Heart right ventricle (tissue), 16 donors: ENCODE measurements at places on chromosomes 3 and 15. TPM values are rescaled to one million over a fixed set of nuclear protein-coding genes. Genes with fewer than 3 reads are reported as not detected.
A peak's percentile ranks its signal among the peaks of the same experiment; 100 is the strongest.

DNA sequence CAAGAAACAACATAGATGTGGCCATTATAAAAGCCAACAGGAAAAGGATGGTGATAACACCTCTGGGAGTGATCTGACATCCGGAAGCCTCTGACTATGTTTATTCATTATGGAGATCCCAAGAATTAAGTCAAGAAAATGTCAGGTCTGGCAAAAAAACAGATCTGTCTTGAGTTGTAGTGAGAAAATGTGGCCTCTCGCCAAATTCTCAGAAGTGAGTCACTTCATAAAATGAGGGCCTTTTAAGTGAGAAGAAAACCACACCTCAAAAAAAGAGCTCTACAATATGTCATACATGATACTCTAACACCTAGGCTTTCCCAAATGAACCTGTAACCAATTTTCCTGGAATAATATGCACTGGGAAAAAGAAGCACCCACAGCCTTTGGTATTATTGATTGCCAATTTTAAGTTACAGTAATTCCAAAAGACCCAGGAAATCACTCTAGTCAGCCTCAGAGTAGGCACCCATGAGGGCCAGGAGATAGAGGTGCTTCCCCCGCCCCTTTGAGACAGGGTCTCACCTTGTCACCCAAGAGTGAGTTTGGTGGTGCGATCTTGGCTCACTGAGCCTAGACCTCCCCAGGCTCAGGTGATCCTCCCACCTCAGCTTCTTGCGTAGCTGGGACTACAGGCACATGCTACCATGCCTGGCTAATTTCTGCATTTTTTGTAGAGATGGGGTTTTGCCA is 38.0 kb downstream of the CCR3 start:
- H3K27me3 ChIP-seq = peaks cover 6% of the 10 kb centered on the region
- H3K27ac ChIP-seq = no peak overlapping the region
- no peak overlapping the region for H3K4me3 ChIP-seq
- DNase-seq = no peak

The TMEM45A gene
- polyA plus RNA-seq = 3.8 TPM

DNA sequence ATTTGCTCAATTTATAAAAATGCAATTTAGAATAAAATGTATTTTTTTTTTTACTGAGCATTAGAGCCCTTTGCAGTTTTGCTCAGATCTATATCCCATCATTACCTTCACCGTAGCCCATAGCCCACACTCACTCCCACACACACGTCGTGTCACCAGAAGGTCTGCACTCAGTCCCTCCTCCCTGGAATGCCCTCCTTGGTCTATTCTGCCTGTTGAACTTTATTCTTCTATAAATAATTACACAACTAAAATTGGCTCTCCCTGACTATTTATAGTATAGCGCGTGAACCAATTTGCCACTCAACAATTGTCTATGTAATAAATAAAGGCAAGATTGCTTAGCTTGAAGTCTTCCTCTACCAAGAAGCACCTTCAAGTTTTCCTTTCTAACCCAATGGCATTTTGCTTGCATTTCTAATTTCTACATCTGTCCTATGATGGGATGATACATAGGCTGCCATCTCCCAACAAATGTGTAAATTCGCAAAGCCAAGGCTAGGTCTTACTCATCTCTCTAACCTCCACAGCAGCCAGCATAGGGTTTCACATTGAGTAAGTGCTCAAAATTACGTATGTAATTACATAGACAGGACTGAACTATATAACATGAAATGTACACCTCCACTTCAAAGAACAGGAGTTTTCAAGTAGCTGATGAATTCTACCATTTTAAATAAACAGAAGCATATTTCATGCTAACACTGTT is 172.0 kb upstream of the HES1 start:
- DNase-seq = no peak
- no peaks in the 10 kb centered on the region for H3K4me1 ChIP-seq
- H3K27ac ChIP-seq = no peak overlapping the region
- H3K36me3 ChIP-seq = no peaks in the 10 kb centered on the region

The PLCH1 gene
- polyA plus RNA-seq = 1.2 TPM

GRCh38 chr3:142725357-142725739 is 1.5 kb downstream of the TRPC1 start:
- DNase-seq = no peak
- H3K27ac ChIP-seq = peak overlapping the region; percentile 89
- H3K27me3 ChIP-seq = no peaks in the 10 kb centered on the region
- H3K36me3 ChIP-seq = no peaks in the 10 kb centered on the region
- peaks cover 8% of the 10 kb centered on the region for H3K4me1 ChIP-seq

The BCL2A1 gene
- polyA plus RNA-seq = 0.37 TPM

DNA sequence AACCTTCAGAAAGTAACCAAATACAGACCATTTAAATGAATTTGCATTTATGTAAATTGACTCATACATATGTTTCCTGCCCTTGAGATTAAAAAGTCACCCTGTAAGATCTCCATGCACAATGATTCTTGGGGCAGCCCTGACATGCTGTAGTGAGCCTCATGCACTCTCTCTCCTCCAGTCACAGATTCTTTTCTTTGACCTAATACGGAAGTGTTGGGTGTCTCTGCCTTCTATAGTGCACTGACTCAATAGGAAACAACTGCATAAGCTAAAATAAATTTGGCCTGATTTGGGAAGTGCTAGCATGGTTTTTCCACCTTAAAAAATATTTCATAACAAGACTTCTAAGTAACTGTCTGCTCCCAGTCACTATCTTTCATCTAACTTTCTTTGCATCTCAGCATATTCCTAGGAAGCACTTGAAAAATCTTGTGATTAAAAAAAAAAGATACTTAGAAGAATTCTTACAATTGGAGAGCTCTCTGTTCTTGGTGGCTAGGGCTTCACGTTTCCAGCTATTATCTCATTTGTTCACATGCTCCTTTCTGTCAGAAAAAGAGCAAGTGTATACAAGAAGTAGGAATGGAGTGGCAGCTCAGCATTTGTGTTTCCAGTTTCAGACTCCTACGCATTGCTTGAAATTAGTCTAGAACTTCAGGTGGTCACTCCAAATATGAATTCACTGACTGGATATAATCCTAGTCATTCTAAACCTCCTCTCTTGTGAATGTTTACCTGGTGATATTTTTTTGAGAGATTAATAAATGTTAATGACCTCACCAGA is 207.9 kb upstream of the COL8A1 start:
- no peak overlapping the region for H3K4me3 ChIP-seq
- no peak overlapping the region for H3K27ac ChIP-seq
- no peaks in the 10 kb centered on the region for H3K27me3 ChIP-seq
- H3K4me1 ChIP-seq = no peaks in the 10 kb centered on the region

DNA sequence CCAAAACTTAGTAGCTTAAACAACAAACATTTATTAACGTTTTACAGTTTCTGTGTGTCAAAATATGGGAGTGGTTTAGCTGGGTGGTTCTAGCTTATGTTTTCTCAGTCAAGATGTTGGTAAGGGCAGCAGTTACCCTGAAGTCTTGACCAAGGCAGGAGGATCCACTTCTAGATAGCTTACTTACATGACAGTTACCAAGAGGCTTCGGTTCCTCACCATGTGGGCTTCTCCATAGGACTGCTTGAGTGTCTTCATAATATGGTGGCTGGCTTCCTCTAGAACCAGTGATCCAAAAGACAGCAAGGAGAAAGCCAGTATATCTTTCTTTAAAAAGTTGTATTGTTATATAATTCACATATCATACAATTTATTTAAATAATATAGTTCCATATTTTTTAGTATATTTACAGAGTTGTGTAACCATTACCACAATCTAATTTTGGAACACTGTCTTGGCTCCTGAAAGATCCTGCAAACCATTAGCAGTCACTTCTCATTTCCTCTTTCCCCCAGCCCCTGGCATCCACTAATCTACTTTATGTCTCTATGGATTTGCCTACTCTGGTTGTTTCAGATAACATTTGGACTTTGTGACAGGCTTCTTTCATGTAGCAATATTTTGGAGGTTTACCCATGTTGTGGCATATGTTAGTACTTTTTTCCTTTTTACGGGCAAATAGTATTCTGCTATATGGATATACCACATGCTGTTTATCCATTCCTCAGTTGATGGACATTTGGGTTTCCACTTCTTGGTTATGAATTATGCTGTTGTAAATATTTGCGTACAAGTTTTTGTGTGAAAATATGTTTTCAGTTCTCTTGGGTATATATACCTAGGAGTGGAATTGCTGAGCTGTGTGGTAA is 33.3 kb downstream of the MAPK6 start:
- H3K36me3 ChIP-seq = peaks cover 88% of the 10 kb centered on the region
- no peaks in the 10 kb centered on the region for H3K4me1 ChIP-seq
- no peak overlapping the region for H3K27ac ChIP-seq
- no peak for DNase-seq
- H3K27me3 ChIP-seq = no peaks in the 10 kb centered on the region

The PIF1 gene
- polyA plus RNA-seq = 1.6 TPM

- H3K27me3 ChIP-seq = no peaks in the 10 kb centered on the region
- no peak overlapping the region for H3K27ac ChIP-seq
- no peak for DNase-seq
- H3K4me3 ChIP-seq = no peak overlapping the region
Measured at GRCh38 chr3:49968346-49968745, 28.4 kb downstream of the RBM6 start.

DNA sequence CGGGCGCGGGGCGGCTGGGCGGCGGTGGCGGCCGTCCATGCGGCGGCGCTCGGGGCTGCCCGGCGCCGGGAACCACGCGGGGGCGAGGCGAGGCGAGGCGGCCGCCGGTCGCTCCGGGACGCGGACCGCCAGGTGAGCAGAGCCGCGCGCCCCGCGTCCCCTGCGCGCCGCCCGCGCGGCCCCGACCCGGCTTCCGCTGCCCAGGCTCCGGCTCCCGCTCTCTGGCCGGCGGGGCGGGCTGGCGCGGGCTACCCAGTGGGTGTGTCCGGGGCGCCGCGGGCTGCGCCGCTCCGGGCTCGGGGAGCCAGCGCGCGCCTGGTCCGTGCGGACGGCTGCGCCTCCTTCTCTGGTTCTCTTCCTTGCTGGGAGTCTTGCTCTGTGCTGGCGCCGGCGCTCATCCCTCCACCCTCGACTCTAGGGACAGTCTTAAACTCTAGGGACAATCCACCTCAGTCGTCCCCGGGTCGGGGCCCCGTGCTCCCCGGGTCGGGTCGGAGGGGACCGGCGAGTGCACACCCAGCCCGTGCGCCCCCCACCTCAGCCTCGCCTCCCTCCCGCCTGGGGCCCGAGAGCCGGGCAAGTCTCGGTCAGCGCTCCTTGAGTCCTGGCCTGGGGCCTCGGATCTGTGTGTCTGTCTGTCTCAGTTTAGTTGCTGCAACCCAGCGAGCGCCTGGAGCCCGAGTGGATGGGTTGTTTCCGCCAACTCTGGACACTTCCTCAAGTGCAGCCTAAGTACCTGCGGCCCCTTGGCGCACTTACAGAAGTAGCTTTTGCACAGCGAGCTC is 488 bp downstream of the THSD4 start:
- peaks cover 9% of the 10 kb centered on the region for H3K4me1 ChIP-seq
- peaks cover 38% of the 10 kb centered on the region for H3K27me3 ChIP-seq
- H3K27ac ChIP-seq = peak overlapping the region; percentile 96

- H3K4me1 ChIP-seq = peaks cover 11% of the 10 kb centered on the region
- no peak for DNase-seq
- peaks cover 57% of the 10 kb centered on the region for H3K36me3 ChIP-seq
Measured at GRCh38 chr3:138673641-138674530, 65.3 kb downstream of the FAIM start.

GRCh38 chr15:64162478-64162868 is 349 bp downstream of the PPIB start:
- peak overlapping the region; percentile 92 for H3K4me3 ChIP-seq
- H3K27ac ChIP-seq = peak overlapping the region; percentile 94
- peaks cover 28% of the 10 kb centered on the region for H3K36me3 ChIP-seq

DNA sequence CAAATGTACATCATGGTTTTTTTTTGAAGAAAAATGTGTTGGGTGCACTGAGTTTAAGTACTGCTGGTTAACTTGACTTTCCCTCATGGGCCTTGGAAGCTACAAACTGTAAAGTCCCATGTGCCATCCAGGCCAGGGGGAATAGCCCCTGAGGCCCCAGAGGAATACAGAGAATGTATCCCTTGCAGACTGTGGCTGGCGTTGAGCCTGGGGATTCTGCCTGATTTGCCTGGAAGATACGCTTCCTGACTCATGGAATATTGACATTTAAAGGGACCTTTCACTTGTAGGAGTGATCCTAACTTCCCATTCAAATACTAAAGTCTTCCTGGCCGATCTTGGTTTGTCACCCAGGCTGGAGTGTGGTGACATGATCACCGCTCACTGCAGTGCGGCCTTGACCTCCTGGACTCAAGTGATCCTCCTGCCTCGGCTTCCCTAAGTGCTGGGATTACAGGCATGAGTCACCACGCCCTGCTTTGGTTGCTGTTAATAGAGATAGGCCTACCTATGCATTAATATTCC is 42.0 kb downstream of the ADAMTSL3 start:
- H3K36me3 ChIP-seq = no peaks in the 10 kb centered on the region
- no peak overlapping the region for H3K4me3 ChIP-seq
- peaks cover 62% of the 10 kb centered on the region for H3K4me1 ChIP-seq

The PRRT3 gene
- 0.95 TPM for polyA plus RNA-seq

DNA sequence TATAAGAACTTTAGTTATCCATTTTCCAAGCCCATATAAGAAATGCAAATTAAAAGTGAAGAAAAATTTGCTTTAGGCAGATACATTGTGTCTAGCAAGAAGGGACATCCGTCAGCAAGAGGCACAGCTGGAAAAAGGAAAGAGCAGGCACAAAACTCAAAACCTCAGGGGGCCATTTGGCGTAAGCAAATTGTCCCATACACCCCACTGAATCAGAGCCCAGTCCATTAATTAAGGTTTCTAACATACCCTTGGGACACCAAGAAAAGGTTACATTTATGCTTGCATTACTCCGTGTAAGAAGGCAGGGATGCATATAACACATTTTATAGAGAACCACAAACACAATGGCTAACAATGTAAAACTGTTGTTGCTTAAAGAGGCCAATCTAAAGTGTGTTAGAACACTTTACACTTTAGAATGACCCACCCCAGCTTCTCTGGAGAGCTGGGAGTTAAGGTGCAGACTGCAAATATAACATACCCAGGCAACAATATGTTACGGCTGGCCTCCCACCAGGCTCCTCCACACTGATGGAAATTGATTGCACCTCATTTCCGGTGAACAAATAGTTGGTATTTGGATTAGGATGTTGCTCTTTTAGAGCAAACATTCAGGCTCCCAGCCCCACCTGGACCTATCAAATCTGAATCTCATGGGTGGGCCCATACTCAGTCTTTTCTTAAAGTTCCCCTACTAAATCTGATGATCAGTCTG is 23.2 kb downstream of the SEMA5B start:
- H3K4me3 ChIP-seq = no peak overlapping the region
- no peaks in the 10 kb centered on the region for H3K4me1 ChIP-seq
- H3K27me3 ChIP-seq = no peaks in the 10 kb centered on the region
- no peaks in the 10 kb centered on the region for H3K36me3 ChIP-seq

GRCh38 chr15:67691450-67691849 is 133.9 kb upstream of the SKOR1 start:
- no peaks in the 10 kb centered on the region for H3K27me3 ChIP-seq
- no peaks in the 10 kb centered on the region for H3K4me1 ChIP-seq
- H3K27ac ChIP-seq = no peak overlapping the region
- no peak for DNase-seq
- no peak overlapping the region for H3K4me3 ChIP-seq
- H3K36me3 ChIP-seq = no peaks in the 10 kb centered on the region

The LPP gene
- 12.9 TPM for polyA plus RNA-seq

The TMEM62 gene
- polyA plus RNA-seq = 13.9 TPM

The ERC2 gene
- polyA plus RNA-seq = 0.22 TPM
